ENCODE measurements at places on chromosomes 5 and 9.

DNA sequence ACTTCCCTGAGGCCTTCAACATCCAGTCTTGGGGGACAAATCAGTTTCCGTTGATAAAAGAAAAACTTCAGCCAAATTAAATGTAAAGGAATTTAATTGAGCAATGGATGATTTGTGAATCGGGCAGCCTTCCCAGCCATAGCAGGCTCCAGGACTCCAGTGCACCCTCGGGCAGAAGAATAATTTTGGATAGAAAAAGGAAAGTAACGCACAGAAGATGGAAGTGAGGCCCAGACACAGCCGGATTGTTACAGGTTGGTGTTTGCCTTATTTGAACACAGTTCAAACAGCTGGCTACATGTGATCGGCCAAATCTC lies 19.1 kb downstream of the MRPL36 start:
- DNase-seq, result no peak

DNA sequence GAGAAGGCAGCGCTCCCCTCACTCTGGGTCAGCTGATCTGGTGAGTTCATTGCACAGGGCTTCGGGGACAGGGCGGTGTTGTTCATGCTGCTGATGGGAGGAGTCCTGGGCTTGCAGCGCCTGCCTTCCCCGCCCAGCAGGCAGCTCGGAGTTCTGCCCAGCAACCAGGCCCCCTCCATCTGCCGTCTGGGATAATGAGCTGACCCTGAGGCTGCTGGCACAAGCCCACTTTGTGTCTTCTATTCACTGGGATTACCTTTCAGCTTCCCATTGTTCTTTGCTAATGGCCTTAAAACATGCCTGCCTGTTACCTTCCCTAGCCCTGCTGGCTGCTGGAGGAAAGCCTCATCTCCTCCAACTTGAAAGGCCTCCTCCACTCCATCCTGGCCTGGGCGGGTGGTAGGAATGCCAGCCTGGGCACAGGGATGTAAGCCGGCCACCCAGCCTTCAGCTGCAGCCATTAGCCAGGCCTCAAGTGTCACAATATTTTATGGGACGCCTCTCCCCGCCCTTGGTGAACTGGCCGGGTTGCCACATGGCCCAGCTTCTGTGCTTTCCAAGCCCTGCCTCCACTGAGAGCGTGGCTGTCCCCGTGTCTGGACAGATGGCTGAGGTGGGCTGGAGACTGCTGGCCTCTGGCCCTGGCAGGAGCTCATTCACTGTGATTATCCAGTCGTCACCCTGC lies 70.4 kb downstream of the GADD45G start:
- DNase-seq, result no peak

GRCh38 chr5:55149308-55149795 lies 10.6 kb upstream of the GPX8 start:
- DNase-seq, result no peak

- DNase-seq, result no peak
These were observed 10.3 kb downstream of the LYSMD3 start for GRCh38 chr5:90519081-90519480.

DNA sequence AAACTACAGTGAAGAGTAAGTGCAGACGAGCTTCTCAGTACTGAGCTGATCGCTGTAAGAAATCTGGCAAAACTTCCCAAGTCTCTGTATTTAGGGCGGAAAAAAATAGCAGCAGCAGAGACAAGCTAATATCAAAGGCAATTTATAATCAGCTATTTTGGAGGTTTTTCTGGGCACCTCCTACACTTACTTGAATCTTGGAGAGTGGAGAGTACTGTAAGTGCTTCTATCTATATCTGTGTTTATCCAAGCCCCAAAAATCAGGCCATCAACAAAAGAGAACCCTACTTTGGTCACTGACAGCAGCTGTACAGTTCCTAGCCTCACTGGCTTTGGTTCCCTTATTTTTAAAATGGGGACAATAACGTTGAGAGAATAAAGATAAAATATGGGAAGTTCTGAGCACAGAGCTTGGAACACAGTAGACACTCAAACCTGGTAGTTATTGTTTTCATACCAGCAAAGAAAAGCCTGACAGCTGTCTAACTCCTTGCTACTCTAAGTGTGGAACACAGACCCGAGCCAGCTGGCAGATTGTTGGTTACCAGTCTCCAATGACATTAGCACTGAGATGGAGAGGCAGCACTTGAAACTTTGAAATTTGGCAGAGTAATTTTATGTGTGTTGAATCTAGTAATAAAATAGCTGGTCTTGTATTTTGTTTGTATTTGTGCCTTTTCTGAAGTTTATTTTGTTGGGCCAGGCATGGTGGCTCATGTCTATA lies 96.0 kb upstream of the SLC28A3 start:
- DNase-seq, result no peak

- DNase-seq, result no peak
These were observed 29.0 kb downstream of the ETF1 start for GRCh38 chr5:138514021-138514420.

- peak; percentile 87 for DNase-seq
These were observed 20.1 kb upstream of the PFDN1 start for GRCh38 chr5:140322751-140323731.

- DNase-seq, result no peak
These were observed 68.3 kb downstream of the HMGCR start for GRCh38 chr5:75405296-75405695.

DNA sequence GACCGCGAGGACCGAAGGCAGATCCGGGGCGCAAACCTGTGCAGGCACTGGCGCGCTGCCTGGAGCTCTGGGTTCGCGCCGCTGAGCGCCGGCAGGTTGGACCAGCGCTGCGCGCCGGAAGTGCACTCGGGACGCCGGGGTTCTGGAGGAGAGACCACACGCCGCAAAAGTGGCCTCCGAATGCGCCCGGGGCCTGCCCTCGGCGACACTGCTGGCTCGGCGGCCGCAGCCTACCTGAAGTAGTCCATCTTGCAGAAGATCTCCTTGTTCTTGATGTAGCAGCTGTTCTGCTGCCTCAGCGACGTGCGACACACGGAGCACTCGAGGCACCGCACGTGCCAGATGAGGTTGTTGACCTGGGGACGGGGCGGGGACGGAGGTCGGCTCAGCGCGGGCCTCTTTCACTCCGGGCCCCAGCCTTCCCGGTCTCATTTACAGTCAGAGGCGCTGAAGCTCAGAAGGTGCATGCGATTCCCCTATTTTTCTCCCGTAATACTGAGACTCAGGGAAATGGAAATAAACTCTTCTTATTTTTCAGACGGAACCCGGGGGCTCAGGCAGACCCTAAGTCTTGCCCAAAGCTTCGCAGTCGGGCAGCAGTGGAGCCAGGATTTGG lies 2.5 kb downstream of the LHX6 start:
- no peak for DNase-seq

- DNase-seq, result no peak
These were observed 447.4 kb upstream of the WWC1 start for GRCh38 chr5:167843881-167844572.

DNA sequence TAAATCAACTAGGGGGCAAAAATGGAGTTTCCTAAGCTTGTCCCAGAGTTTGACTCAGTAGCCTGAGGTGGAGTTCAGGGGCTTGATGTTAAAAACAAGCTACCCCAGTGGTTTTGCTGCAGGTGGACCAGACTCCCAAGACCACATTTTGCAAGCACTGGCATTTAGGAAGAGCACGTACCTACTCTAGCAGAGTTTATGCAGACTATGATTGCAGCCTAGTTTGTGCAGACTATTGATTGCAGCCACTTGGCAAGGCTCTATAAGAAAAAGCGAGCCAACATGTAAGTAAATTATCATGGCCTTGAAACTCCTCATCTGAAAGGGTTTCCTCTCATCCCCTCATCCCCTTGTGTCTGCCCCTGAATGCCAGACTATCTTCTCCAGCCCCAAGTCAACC lies 102.0 kb upstream of the CCDC152 start:
- DNase-seq, result no peak

DNA sequence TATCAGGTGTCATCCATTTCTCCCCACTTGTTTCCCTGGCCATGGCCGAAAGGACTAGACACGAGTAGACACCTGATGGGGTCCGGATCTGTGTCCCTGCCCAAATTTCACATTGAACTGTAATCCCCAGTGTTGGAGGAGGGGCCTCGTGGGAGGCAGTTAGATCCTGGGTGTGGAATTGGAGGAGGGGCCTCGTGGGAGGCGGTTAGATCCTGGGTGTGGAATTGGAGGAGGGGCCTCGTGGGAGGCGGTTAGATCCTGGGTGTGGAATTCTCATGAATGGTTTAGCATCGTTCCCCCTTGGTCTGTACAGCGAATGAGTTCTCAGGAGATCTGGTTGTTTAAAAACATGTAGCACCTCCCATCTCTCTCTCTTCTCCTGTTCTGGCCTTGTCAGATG lies 165.8 kb downstream of the NR3C1 start:
- no peak for DNase-seq

- DNase-seq, result no peak
These were observed 140.7 kb upstream of the RANBP3L start for GRCh38 chr5:36442352-36442751.

GRCh38 chr9:37141015-37141414 lies 20.6 kb downstream of the ZCCHC7 start:
- DNase-seq, result no peak

- peak; percentile 24 for DNase-seq
These were observed 3.3 kb upstream of the IL31RA start for GRCh38 chr5:55847837-55848236.

GRCh38 chr9:137411645-137412380 lies 11.1 kb downstream of the EXD3 start:
- peak; percentile 49 for DNase-seq

DNA sequence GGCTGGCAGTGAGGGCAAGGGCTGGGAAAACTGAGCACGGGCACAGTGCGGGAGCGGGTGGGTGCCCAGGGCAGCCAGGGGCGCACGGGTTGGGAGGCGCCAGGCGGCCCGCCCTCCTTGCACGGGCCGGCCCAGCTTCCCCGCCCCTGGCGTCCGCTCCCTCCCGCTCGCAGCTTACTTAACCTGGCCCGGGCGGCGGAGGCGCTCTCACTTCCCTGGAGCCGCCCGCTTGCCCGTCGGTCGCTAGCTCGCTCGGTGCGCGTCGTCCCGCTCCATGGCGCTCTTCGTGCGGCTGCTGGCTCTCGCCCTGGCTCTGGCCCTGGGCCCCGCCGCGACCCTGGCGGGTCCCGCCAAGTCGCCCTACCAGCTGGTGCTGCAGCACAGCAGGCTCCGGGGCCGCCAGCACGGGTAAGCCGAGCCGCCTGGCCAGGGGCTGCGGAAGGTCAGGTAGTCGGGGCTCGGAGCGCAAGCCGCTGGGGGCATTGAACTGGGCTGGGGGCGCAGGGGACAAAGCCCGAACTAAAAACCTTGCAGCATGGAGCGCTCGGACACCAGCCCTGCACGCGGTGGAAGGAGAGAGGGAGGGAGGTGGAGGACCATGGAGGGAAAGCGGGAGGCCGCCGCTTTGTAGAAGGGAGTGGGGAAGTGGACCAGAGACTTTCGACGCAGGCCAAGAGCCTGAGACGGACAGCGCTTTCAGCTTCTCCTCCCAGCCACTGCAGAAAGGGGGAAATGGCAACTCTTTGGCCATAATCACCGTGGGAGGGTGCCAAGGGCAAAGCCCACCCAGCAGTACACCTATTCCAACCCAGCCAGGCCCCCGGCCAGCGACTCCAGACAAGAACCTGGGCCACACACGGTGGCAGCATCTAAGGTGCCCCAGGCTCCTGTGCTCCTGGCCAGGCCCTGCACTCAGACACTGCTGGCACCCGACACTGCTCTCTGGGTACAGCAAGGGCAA lies at the start of gene TGFBI:
TGFBI (plus strand) TSS at position 207 of the 961 bp plus-strand sequence; CDS start at position 275, 68 bp downstream.
- DNase-seq, result no peak

GRCh38 chr9:106693558-106693957 lies 169.4 kb upstream of the ZNF462 start:
- DNase-seq, result no peak

DNA sequence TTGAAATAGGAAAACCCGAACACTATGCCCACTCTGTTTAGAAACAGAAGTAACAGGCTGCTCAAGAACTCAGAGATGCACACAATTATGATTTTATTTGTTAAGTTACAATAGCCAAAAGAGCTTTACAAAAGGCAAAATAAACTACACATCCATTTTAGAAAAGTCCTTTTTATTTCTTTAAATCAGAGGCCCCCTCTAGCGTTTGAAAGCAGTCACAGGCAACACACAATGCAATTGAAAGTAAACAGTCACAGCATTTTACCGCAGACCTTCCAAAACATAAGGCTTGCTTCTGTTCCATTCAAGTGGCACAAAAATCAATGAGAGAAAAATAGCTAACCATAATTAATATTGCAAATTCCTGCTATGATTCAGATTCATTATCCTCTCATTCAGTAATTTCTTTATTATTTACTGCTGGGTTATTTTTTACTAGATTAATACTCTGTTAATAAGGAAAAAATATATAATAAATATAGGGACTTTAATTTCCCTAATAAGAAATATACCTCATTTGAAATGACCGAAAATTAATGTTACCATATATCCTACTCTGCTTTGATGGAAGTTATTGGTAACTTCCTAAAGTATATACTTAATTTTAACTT lies 78.3 kb downstream of the CEP120 start:
- peak; percentile 22 for DNase-seq

GRCh38 chr5:154418344-154418820 lies 27.4 kb upstream of the SAP30L start:
- peak; percentile 28 for DNase-seq

- peak; percentile 79 for DNase-seq
These were observed 117.5 kb upstream of the ZNF366 start for GRCh38 chr5:72624641-72625236.

- no peak for DNase-seq
These were observed 39.7 kb upstream of the GABRP start for GRCh38 chr5:170743876-170744212.

DNA sequence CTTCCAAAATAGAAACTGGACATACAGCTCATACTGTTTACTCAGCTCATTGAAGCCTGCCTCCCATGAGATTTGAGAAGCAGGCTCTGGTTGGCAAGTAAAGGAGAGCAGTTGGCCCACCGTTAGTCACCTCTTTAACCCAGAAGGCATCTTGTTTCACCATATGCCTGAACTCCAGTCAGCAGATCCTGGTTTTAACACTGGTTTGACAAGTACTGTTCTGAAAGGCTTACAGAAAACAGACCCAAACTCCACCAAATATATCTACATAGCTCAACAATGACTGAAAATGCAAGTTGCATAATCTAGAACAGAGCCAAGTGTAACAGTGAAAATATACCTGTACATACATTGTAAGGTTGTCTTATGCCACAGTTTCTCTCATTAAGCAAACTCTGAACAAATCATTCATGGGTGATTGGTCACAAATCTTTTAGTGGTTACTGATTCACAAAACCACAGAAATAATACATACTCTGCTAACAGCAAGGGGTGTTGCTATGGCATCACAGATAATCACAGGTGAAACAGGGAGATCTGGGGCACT lies 198.8 kb downstream of the BNC2 start:
- DNase-seq, result peak; percentile 32

- DNase-seq, result no peak
These were observed 34.4 kb downstream of the ERGIC1 start for GRCh38 chr5:172868436-172868923.

DNA sequence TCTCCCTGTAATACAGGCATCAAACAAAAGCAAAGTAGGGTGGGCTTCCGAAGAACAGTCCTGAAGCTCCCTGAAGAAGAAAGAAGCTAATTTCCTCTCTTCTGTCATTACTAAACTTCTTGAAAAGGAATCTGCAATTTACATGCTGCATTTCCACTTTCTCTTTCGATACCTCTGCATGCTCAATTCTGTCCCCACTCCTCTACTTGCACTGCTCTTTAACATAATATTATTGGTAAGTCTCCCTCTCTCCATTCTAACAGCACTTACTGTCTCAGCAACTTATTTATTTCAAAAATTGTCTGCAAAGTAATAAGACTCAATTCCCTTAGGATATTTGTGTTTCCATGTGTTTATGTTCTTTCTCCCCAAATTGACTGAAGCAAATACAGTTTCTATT lies 3.9 kb upstream of the PLPP1 start:
- DNase-seq, result no peak
